ENCODE measurements at places on chromosomes 13 and 19.

DNA sequence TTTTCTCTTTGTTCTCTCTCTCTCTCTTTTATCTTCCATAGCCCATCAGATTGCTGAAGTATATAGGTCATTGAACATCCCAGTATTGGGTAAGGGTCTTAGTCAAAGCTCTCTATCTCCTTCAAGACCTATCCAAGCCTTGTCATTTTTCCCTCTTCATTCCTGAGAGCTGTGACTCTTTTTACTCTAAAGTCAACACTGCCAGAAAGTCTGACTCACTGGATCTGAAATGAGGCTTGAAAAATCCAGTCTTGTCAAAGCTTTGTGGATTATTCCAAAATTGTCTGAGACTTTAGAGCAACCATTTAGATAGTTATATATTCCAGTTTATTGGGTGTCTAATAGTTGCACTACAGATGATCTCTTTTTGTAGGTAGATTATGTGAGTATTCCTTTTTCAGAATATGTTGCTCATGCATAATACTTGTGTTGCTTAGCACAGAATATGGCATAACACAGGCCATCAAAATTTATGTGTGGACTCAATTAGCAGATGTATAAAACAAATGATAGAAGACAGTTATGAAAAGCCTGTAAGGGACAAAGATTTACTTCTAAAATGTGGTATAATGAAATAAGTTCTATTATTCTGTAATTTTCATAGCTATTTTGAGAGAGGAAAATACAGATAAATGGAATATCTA is 389.3 kb upstream of the PCDH9 start:
- DNase-seq, result no peak

DNA sequence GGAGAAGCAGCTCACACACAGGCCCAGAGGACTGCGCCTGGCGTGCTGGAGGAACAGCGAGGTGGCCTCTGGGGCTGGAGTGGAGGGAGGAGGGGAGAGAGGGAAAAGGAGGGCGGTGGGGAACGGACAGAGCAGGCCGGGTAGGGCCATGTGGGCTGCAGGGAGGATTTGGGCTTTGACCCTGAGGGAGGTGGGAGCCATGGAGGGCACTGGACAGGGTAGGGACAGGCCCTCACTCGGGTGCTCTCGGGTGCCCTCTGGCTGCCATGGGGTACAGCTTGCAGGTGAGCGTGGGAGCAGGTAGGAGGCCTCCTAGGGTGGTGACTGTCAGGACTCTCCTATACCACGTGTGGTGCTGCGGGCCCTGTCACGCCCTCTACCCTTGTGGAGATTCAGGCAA is 22.8 kb downstream of the PLIN4 start:
- DNase-seq, result no peak

DNA sequence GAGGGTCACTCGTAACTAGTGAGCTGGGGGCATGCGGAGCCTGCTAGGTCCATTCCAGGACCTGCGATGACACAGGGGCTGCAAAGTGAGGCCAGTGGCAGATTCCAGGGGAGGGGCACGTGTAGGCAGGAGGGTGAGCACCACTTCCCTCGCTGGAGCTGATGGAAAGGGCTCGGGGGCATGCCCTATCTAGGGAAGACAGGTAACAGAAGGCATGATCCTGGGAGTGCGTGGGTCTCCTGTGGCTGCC is 51.2 kb downstream of the KLF2 start:
- DNase-seq, result no peak

DNA sequence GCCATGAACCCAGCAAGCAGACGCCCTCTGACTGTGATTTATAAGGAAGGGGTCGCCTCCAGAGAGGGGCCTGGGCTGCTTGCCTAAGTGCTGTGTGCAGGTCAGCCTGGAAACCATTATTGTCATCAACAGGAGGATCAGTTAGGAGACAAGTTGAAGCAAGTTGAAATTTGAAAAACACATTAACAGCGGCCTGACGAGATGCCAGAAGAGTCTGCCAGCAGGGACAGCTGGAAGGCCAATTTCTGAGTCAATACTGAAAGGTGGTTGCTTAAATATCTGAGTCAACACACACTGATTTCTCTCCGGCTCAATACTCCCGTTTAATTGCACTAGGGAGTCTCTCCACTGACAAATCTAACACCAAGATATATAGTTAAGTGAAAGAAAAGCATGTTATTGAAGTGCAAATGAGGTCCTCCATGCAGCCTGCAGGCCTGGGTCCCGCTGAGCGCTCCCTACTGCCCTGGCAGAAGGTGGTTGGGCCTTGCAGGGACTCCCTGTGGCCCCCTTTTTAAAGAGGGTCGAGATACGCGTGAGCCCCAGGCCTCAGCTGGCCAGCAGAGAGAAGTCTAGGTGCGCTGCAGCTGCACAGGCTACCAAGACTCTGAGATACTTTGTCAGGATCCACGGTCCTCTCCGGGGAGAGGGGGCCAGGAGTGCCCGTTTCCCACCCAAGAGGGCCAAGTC is 91.1 kb downstream of the RNASEH2B start:
- DNase-seq, result no peak

- DNase-seq, result no peak
These were observed 4.4 kb downstream of the AKT2 start for GRCh38 chr19:40280608-40281221.

DNA sequence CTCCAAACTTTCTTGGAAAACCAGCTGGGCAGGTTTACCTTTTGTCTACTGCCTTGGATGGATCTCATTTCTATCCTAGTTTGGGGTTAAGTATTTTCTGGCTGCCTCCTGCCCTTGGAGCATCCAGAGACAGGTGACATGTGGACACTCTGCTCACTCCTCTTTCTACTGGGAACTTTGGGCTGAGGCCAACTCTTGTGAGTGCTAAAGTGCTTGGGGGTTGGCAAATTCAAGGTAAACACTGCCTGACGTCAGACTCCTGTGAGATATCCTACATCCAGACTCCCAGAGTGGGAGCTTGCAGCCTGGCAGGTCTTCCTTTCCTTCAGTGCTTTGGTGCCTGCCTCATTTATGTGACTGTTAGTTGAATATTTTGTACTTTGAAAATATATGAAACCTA is 388.1 kb downstream of the KCNRG start:
- DNase-seq, result no peak

- DNase-seq, result peak; percentile 20
These were observed 13.2 kb upstream of the ASF1B start for GRCh38 chr19:14149509-14149994.

DNA sequence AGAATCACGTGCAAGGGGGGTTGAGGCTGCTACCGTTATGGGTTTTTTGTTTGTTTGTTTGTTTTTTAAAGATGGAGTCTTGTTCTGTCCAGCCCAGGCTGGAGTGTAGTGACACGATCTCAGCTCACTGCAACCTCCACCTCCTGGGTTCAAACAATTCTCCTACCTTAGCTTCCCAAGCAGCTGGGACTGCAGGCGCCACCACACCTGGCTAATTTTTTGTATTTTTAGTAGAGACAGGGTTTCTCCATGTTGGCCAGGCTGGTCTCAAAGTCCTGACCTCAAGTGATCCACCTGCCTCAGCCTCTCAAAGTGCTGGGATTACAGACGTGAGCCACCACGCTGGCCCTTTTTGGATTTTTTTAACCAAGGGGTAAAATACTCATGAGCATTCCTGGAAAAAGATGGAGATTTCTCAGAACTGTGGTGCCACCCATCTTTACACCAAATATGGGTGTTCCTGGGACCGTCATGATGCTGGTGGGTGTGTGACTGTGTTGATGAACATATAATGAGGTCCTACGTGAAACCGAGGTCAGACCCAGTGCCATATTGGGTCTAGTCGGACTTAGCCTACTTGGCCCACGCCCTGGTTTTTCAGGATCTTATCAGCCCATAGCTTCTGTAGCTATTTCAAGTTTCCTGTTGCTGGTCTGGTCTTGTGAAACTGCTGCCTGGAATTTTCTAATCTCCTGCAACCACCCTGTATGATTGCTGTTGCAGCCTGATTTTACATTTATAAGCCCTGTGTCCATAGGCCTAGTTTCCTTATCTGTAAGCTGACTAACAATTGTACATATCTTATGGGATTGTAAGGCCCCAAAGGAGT is 6.2 kb downstream of the PPP1R15A start:
- no peak for DNase-seq

GRCh38 chr19:46133101-46133627 is 8.7 kb upstream of the IGFL3 start:
- no peak for DNase-seq

DNA sequence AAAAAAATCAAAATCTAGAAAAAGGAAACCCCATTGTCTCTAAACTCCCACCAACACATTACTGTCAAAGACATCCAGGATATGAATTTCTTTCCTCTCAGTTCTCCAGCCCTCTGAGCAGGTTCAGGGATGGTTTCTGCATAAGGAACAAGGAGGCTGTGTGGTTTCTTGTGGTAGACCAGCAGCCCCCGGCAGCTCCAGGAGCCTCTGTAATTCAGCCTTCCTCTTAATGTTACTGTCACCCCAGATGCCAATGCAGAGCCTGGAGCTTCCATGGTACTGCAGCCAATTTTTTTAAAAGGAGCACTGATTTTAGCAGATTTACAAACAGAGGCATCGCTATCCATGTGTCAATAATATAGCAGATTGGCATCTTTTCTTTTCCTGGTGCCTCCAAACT is 100.6 kb upstream of the FAM216B start:
- DNase-seq, result no peak
